ENCODE measurements at places on chromosomes 5 and 9. TPM values are rescaled to one million over a fixed set of nuclear protein-coding genes. Genes with fewer than 3 reads are reported as not detected.
A peak's percentile ranks its signal among the peaks of the same experiment; 100 is the strongest.

GRCh38 chr5:96747720-96748119 is 60.0 kb downstream of the ERAP1 start:
- DNase-seq = no peak
- H3K4me1 ChIP-seq = peaks cover 10% of the 10 kb centered on the region
- H3K27me3 ChIP-seq = no peaks in the 10 kb centered on the region

- H3K4me3 ChIP-seq = no peak overlapping the region
- no peak overlapping the region for H3K27ac ChIP-seq
- no peaks in the 10 kb centered on the region for H3K4me1 ChIP-seq
- DNase-seq = no peak
Measured at GRCh38 chr5:88021141-88021540, 247.5 kb downstream of the TMEM161B start.

The RMRP gene
- total RNA-seq = 30,229 TPM

GRCh38 chr9:75183306-75183705 is 95.0 kb downstream of the OSTF1 start:
- no peak overlapping the region for H3K4me3 ChIP-seq
- H3K36me3 ChIP-seq = no peaks in the 10 kb centered on the region
- H3K4me1 ChIP-seq = no peaks in the 10 kb centered on the region
- no peak overlapping the region for H3K27ac ChIP-seq
- DNase-seq = no peak

DNA sequence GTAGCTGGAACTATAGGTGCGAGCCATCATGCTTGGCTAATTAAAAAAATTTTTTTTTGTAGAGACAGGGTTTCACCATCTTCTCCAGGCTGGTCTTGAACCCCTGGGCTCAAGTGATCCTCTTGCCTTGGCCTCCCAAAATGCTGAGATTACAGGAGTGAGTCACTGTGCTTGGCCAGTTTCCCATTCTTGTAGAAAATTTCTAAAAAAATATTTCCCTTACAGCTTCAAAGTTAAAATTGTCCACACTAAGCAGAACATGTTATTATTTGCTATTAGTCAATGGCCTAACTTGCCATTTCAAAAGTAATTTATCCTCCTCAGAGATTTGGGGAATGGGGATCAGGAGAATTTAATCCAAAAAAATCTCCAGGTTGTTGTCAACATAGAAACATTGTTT is 40.1 kb downstream of the SLC38A9 start:
- DNase-seq = no peak
- H3K36me3 ChIP-seq = peaks cover 1% of the 10 kb centered on the region
- H3K4me1 ChIP-seq = peaks cover 29% of the 10 kb centered on the region
- H3K27me3 ChIP-seq = no peaks in the 10 kb centered on the region
- no peak overlapping the region for H3K27ac ChIP-seq

GRCh38 chr5:136811551-136811950 is 446.2 kb upstream of the TRPC7 start:
- no peaks in the 10 kb centered on the region for H3K27me3 ChIP-seq
- no peak overlapping the region for H3K27ac ChIP-seq
- DNase-seq = no peak
- no peaks in the 10 kb centered on the region for H3K4me1 ChIP-seq
- H3K36me3 ChIP-seq = no peaks in the 10 kb centered on the region

DNA sequence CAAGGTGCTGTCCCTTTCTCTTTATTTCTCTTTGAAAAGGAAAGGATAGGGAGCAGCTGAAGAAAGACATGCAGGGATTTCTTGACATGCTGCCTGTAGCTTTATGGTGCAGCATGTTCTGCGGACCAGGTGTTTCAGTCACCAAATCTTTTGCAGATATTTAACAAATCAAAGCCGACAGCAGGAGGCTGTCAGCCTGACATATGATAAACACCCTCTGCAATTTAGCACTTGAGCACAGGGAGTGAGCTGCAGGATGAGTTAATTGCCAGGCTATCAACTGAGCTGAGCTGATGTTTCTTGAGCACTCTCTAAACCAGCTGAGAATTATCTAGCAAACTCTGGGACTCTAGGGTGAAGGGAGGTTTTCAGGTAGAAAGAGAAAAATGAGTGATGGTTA is 212.8 kb upstream of the ATP10B start:
- no peak overlapping the region for H3K4me3 ChIP-seq
- H3K36me3 ChIP-seq = no peaks in the 10 kb centered on the region
- no peak for DNase-seq
- H3K4me1 ChIP-seq = no peaks in the 10 kb centered on the region

DNA sequence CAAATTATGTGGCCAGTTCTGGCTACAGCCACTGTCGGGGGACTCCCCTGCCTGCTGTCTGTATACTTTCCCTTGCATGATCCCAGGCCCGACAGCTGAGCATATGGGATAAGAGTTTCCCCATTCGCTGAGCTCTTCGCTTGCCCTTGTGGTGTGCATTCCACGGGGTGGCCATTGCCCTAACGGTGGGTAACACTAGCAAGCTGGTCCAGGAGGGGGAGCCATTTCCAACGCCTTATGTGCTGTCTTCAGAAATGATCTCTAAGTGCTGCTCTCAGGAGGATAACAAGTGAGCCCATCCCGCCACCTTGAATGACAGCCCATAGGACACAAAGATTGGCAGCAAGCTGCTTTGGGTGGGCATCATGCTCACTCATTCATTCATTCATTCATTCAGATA is 190.9 kb downstream of the FSTL4 start:
- peaks cover 17% of the 10 kb centered on the region for H3K27me3 ChIP-seq
- H3K4me3 ChIP-seq = no peak overlapping the region
- DNase-seq = peak; percentile 11
- H3K27ac ChIP-seq = no peak overlapping the region

The PCDHB5 gene
- 8.1 TPM for total RNA-seq

DNA sequence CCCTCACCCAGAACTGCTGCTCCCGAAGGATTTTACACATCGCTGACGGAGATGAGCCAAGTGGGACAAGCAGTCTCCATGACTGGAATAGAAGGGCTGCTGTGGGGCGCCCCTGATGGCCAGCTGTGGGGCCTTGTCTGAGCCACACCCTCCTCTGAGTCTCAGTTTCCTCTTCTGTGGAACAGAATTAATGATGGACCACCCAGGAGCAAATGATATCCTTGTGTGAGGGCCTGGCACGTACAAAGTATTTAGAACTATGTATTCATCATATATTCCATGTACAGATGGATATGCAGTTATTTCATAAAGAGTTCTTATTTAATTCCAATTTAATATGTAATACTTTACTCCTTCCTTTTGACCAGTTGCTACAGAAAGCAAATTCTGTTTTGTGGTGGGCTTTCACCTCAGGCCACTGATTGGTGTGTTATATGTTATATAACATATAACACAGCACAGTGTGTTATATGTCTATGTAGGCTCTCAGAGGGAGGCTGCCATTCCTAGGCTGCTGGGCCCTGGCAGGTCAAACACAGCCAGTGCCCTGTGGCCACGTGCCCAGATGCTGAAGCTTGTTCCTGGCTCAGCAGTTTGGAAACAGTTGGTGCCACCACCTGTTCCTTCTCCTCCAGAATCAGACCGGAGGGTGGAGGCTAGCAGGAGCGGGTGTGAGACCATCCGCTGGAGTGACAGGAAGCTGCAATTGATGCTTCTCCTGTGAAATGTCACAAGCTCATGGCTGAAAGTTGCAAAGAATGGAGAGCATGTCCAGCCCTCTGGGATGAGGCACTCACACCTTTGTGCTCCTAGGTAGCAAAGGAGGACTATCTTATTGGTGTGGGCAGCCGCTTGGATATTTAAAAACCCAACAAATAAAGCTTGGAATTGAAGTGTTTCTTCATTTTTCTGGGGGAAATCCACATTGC is 4.4 kb upstream of the FGD3 start:
- no peak for DNase-seq
- H3K27ac ChIP-seq = no peak overlapping the region
- no peak overlapping the region for H3K4me3 ChIP-seq
- H3K4me1 ChIP-seq = peaks cover 3% of the 10 kb centered on the region

DNA sequence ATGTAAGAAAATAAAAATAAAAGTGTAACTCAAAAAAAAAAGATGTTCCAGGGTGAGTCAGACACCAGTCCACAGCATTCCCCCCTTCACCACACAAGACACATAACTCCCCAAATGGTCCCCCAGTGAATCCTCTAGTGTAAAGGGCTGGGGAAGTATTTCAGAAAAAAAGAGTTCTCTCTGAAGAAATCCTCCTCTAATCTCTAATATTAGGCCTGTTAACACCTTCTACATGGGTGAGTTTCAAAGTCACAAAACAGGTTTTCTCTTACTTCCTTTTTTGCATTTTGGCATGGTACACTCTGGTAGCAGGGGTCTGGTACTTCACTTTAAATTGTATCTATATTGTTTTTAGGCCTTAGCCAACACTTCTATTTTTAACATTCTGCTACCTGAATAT is 28.2 kb downstream of the RNF145 start:
- peaks cover 3% of the 10 kb centered on the region for H3K4me1 ChIP-seq
- peak overlapping the region; percentile 53 for H3K27ac ChIP-seq
- no peak overlapping the region for H3K4me3 ChIP-seq
- no peaks in the 10 kb centered on the region for H3K27me3 ChIP-seq
- peaks cover 3% of the 10 kb centered on the region for H3K36me3 ChIP-seq
- DNase-seq = no peak

The C5orf52 gene
- total RNA-seq = not detected

The MPDZ gene
- total RNA-seq = 62.7 TPM

- no peak overlapping the region for H3K27ac ChIP-seq
- H3K27me3 ChIP-seq = peaks cover 3% of the 10 kb centered on the region
- H3K36me3 ChIP-seq = no peaks in the 10 kb centered on the region
Measured at GRCh38 chr5:137580030-137580429, 80.9 kb upstream of the SPOCK1 start.

The KCTD16 gene
- 0.46 TPM for total RNA-seq

The ELL2 gene
- total RNA-seq = 79.6 TPM

DNA sequence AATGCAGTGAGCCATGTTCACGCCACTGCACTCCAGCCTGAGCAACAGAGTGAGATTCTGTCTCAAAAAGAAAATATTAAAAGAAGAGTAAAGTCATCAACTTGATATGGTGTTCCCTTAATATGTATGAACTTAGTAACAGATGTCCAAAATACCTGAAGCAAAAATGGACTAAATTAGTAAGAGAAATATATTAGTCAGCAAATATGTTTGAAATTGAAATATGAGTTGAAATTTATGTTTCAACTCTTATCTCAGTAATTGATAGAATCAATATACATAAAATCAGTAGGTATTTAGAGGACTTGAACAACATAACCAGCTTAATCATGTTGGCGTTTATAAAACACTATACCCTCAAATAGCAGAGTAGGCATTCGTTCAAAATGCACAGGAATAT is 668.5 kb downstream of the ISL1 start:
- DNase-seq = no peak
- no peaks in the 10 kb centered on the region for H3K4me1 ChIP-seq
- H3K27ac ChIP-seq = no peak overlapping the region
- no peaks in the 10 kb centered on the region for H3K36me3 ChIP-seq
- no peak overlapping the region for H3K4me3 ChIP-seq

DNA sequence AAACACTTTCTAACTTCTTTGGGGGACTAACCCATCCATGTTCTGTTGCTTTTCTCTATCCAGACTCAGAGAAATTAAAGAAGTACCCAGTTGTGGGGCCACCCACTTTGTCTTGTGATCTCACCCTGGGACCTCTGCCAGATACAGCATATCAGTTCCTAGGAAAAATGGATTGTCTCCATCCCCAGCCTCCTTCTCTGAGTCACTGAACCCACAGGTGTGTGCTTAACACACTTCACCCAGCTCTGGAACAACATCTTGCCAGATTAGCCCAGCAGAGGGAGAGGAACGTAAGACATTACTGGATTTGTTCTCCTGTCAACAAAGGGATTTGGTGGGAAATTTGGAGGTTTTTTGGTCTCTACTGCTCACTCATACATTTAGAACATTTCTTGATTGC is 19.2 kb downstream of the FAM240B start:
- no peak overlapping the region for H3K4me3 ChIP-seq
- H3K4me1 ChIP-seq = no peaks in the 10 kb centered on the region
- no peaks in the 10 kb centered on the region for H3K36me3 ChIP-seq

The BTNL3 gene
- 0.71 TPM for total RNA-seq

The ORM2 gene
- 24.9 TPM for total RNA-seq

The TLR4 gene
- total RNA-seq = 19.0 TPM

DNA sequence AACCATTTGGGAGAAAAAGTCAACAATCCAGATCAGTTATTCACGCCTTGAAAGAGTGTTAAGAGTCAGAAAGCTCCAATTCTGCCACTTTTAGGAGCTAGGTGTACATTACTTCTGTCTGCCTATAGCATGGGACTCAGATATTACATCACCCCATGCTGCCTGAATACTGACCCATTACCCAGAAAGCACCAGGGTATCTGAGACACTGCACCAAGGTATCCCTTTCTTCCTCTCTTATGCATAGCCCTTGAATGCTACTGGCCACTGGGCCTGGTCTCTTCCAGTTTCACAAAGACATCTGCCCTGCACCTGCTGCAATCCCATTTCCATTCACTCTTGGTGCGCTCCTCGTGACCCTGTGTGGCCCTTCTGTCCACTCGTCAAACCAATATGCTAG is 2.6 kb downstream of the STRBP start:
- no peak overlapping the region for H3K27ac ChIP-seq
- DNase-seq = no peak
- H3K36me3 ChIP-seq = no peaks in the 10 kb centered on the region

The FOXD4L4 gene
- total RNA-seq = 0.21 TPM

DNA sequence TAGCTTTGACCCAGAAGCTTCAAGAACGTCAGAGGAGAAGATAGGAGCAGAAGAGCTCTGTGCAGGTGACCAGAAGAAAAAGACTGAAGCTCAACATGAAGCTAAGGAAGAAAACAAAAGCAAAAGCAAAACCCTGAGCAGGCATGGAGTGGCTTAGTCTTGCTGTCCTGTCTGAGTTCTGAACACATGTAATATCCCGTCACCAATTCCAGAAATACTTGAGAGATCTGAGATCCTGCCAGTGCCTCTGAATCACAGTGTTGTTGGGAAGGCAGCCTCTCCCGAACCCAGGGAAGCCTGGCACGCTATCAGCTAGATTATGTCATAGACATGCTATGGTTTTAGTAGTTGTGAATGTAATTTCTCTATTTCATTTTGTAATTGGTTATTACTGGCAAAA is 235.7 kb downstream of the ICE1 start:
- H3K36me3 ChIP-seq = no peaks in the 10 kb centered on the region
- no peak overlapping the region for H3K4me3 ChIP-seq
- H3K27me3 ChIP-seq = no peaks in the 10 kb centered on the region
- no peaks in the 10 kb centered on the region for H3K4me1 ChIP-seq
- H3K27ac ChIP-seq = peak overlapping the region; percentile 42
- peak; percentile 9 for DNase-seq

The FBN2 gene
- 1.3 TPM for total RNA-seq

DNA sequence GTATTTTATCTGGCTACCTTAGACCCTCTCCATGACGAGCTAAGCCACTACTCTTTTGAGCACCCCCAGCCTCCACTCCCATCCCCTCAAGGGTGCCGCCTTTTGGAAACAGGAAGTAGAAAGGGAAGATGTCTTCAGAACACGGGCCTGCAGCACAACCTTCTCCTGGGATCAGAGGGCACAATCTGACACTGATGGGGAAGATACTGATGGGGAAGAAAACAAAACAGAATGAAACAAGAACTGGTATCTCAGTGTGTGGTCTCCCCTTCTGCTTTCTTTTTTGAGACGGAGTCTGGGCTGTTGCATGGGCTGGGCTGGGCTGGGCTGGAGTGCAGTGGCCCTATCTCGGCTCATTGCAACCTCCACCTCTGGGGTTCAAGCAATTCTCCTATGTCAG is 539.7 kb upstream of the DAP start:
- H3K36me3 ChIP-seq = no peaks in the 10 kb centered on the region
- no peaks in the 10 kb centered on the region for H3K27me3 ChIP-seq
- no peak for DNase-seq
- no peaks in the 10 kb centered on the region for H3K4me1 ChIP-seq
- no peak overlapping the region for H3K27ac ChIP-seq
- no peak overlapping the region for H3K4me3 ChIP-seq
